Placental pericyte (primary cell): ENCODE measurements at places on chromosomes 6 and 20. TPM values are rescaled to one million over a fixed set of nuclear protein-coding genes. Genes with fewer than 3 reads are reported as not detected.

Gene HLA-DRA
- total RNA-seq, result 0.22 and 0.72 TPM in 2 replicates

Gene HAO1
- not detected in 2 replicates for total RNA-seq

Gene PRR18
- not detected in 2 replicates for total RNA-seq

Gene MYLK4
- total RNA-seq, result 0.43 and 0.44 TPM in 2 replicates

Gene TSPYL4
- total RNA-seq, result 6.8 and 20.3 TPM in 2 replicates

Gene COL19A1
- under 0.01 and 1.9 TPM in 2 replicates for total RNA-seq

Gene PRSS35
- total RNA-seq, result 0.44 and 0.72 TPM in 2 replicates

Gene PCSK2
- total RNA-seq, result not detected in 2 replicates

Gene PEX6
- total RNA-seq, result 17.9 and 41.4 TPM in 2 replicates

Gene MAFB
- 0.22 and 0.57 TPM in 2 replicates for total RNA-seq

Gene ZC2HC1B
- not detected in 2 replicates for total RNA-seq

Gene CDC40
- 18.2 and 23.2 TPM in 2 replicates for total RNA-seq

Gene NRN1
- total RNA-seq, result 0.43 TPM in 1 of 2 replicates, not detected in the other

Gene IGF2R
- 118 and 235 TPM in 2 replicates for total RNA-seq

Gene SPEF1
- total RNA-seq, result 0.14 and 0.22 TPM in 2 replicates

Gene TRIM31
- total RNA-seq, result not detected in 2 replicates

Gene ASCC3
- total RNA-seq, result 67.6 and 142 TPM in 2 replicates

Gene TMEM151B
- total RNA-seq, result not detected in 2 replicates

Gene TAP1
- 60.0 and 115 TPM in 2 replicates for total RNA-seq

Gene RNF39
- total RNA-seq, result not detected in 2 replicates

Gene VWA7
- 0.14 and 0.44 TPM in 2 replicates for total RNA-seq

Gene CPXM1
- 0.72 and 1.5 TPM in 2 replicates for total RNA-seq

Gene STX11
- total RNA-seq, result 1.0 and 2.6 TPM in 2 replicates

Gene CDH26
- not detected in 2 replicates for total RNA-seq

Gene COL20A1
- not detected in 2 replicates for total RNA-seq

Gene FAM209B
- total RNA-seq, result not detected in 2 replicates

Gene BNIP5
- not detected in 2 replicates for total RNA-seq

Gene BRPF3
- total RNA-seq, result 22.5 and 37.6 TPM in 2 replicates

Gene TXLNB
- total RNA-seq, result under 0.01 and 0.29 TPM in 2 replicates

Gene POM121L2
- not detected in 2 replicates for total RNA-seq

Gene MUCL3
- not detected in 2 replicates for total RNA-seq

Gene ENPP1
- total RNA-seq, result 12.5 and 67.4 TPM in 2 replicates

Gene SIM1
- total RNA-seq, result not detected in 2 replicates

Gene TFAP2C
- total RNA-seq, result 0.44 and 27.3 TPM in 2 replicates

Gene DEFB132
- not detected in 2 replicates for total RNA-seq

Gene IL17A
- not detected in 2 replicates for total RNA-seq

Gene HLA-DPA1
- 2.4 TPM in 1 of 2 replicates, not detected in the other for total RNA-seq

Gene KLHDC3
- total RNA-seq, result 104 and 124 TPM in 2 replicates

Gene PNPLA1
- 0.14 TPM in 1 of 2 replicates, not detected in the other for total RNA-seq

Gene DCDC2
- under 0.01 and 0.14 TPM in 2 replicates for total RNA-seq

Gene ELOVL4
- 0.66 and 3.3 TPM in 2 replicates for total RNA-seq

Gene SPATS1
- total RNA-seq, result 0.14 TPM in 1 of 2 replicates, not detected in the other

Gene PBOV1
- total RNA-seq, result not detected in 2 replicates

Gene SYCP2L
- 0.22 TPM in 1 of 2 replicates, not detected in the other for total RNA-seq

Gene UNC93A
- total RNA-seq, result not detected in 2 replicates

Gene IPCEF1
- under 0.01 TPM in 1 of 2 replicates, not detected in the other for total RNA-seq

Gene SMLR1
- not detected in 2 replicates for total RNA-seq

Gene MATN4
- total RNA-seq, result 0.22 TPM in 1 of 2 replicates, not detected in the other

Gene SASH1
- 47.5 and 108 TPM in 2 replicates for total RNA-seq

Gene PPP1R14C
- not detected in 2 replicates for total RNA-seq

Gene R3HDML
- not detected in 2 replicates for total RNA-seq

Gene ZNF311
- 0.43 and 0.44 TPM in 2 replicates for total RNA-seq

Gene MYL9
- 120 and 127 TPM in 2 replicates for total RNA-seq
